ENCODE measurements at places on chromosomes 3 and 15.

- no peak for DNase-seq
Measured at GRCh38 chr15:91821458-91821857, 32.0 kb upstream of the SLCO3A1 start.

DNA sequence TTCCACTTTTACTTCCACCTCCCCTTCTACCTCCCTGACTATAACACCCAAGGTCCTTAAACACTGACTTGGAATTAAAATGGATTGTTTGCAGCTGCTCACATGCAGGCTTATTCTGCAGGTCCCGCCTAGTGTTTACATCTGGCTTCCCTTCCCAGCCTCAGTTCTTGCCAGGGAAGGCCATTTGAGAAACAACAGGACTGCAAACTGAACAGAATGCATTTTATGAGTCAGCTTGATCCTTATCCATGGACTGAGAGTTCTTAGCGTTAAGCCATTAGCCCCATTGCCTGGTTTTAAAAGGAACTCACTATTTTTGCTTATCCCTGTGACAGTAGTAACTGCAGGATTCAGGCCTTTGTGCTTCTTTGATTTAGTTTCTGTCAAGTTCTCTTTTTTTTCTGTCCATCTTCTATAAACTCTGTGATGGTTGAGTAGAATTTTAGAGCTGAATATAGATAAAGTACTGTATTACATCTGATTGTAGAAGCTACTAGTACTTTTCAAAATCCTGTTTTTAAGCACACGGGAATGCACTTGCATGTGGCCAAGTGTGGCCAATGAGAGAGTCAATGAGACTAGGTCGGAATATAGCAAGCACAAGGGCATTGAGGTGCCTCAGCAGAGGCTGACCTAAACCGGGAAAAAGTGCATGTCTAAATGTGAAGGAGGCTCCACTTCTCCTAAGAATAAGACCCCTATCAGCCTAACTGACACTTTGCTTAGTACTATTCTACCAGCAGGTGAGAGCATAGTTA, 106.4 kb downstream of the TUSC7 start:
- DNase-seq = no peak

GRCh38 chr15:67091071-67091979, 25.9 kb downstream of the SMAD3 start:
- peak; percentile 64 for DNase-seq

GRCh38 chr3:196689941-196690660, 21.9 kb downstream of the CEP19 start:
- DNase-seq = no peak

GRCh38 chr15:36632226-36632625, 52.8 kb downstream of the CDIN1 start:
- no peak for DNase-seq

- DNase-seq = no peak
Measured at GRCh38 chr3:192514081-192514753, 213.1 kb downstream of the FGF12 start.

DNA sequence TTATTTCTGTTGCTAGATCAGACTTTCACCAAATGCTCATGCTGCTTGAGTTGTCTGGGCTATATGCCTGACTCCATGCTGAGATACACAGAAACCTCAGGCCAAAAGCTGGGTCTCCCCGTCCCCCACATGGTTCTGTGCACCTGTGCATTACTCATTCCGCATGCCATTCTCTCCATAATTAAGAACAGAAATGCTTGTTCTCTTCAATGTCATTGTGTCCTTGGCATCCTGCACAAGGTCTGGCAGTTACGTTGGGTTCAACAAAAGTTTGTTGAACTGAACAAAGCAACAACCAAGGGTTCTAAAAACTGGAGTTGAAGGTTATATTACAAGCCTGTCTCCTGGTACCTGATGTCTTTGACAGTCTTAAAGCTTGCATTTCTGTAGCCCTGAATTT, 177.5 kb downstream of the FNDC3B start:
- no peak for DNase-seq

- DNase-seq = no peak
Measured at GRCh38 chr3:14552041-14552648, 12.0 kb upstream of the GRIP2 start.
